ENCODE measurements at places on chromosomes 16 and 17.

DNA sequence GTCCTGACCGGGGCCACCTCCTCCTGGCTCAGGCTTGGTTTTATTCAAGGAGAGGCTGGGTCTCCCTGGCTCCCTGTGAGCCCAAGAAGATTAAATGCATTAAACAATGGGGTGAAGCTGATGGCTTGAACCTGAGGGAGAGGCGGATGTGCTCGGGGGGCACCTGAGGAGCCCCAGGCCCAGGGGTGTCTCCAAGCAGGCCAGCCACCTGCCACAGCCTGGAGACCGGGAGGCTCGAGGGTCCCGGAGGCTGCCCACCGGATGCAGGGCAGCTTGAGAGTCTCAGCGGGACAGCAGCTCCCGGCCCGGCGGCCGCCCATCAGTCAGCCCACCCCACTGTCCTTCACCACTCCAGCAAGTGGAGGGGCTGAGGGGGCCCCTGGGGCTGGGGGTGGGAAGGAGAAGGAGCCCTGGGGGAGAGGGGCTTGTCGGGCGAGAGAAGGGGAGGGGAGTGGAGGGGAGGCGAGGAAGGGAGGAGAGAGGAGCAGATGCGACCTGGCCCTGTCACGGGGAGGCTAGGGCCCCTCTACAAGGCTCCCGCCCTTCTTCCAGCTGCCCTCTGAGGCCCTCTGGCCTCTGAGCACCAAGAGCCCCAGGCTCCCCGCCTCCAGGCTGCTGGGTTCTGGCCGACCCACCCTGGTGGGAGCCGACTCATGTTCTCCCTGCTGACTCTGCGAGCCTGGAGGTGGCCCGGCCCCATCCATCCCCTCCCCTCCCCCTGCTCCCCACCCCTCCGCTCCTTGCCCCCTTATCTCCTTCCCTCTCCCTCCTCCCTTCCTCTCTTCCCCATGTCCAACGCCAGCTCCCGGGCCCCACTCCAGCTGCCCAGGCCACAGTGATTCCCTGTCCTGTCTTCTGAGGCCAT lies 13.2 kb downstream of the CD7 start:
- DNase-seq: no peak

DNA sequence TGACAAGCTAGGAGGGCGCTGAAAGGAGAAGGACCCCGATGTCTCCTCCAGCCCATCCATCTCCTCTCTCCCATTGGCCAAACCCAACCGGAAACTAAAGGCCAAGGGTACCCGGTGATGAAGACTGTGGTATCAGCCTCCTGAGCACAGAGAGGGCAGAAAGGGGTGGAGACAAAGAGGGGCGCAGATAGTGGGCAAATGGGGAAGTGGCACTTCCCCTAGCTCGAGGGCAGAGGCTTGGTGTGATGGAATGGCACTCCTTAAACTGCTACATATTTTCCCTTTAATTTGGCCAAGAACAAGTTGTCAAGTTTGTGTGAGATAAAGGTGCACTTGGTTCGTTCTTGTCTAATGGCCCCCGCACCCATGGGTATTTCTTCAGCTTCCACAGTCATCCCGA lies 27.8 kb downstream of the IL4R start:
- DNase-seq: no peak

DNA sequence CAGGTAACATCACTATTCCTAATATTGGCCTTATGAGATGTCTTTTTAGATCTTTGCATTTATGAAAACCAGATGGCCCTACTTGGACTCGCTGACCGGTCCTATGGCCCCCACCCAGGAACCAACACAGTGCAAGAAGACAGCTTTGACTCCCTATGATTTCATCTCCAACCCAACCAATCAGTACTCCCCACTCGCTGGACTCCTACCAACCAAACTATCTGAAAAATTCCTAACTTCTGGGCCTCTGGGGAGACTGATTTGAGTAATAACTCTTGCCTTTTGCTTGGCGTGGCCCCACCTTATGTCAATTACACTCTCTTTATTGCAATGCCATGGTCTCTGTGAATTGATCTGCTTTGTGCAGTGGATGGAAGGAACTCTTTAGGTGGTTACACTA lies 828.9 kb downstream of the CDH11 start:
- DNase-seq: no peak

DNA sequence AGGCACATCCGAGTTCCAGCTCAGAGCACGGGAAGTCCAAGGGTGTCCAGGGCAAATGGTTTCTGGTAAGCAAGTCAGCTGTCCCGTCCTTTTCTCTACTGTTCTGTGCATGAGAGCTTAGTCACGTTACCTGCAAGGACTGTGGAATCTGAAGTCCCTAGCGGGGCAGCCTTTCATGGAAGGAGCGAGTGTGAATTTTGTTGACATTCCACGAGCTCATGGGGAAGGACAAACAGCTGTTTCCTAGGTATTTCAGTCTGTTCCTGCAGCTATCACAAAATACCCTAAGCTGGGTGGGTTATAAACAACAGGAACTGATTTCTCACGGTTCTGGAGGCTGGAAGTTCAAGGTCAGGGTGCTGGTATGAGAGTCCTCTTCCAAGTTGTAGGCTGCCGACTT lies 109.2 kb downstream of the SDR42E1 start:
- no peak for DNase-seq

DNA sequence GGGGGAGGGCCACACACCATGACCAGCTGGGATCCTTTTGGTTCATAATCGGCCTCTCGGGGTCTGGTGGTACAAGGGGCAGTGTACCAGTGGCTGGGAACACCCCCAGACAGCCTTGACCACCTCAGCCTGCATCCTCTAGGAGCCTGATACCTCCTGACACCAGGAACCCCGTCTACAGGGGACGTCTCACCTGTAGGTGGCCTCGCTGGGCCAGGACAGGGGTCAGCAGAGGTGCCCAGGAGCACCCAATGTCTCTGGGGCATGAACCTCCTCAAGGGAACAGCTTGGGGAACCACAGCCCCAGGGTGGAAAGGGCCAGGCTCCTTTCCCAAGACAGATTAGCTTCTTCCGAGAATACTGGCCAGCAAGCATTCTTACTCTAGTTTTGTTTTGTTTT lies 2.5 kb upstream of the METRNL start:
- DNase-seq: no peak

DNA sequence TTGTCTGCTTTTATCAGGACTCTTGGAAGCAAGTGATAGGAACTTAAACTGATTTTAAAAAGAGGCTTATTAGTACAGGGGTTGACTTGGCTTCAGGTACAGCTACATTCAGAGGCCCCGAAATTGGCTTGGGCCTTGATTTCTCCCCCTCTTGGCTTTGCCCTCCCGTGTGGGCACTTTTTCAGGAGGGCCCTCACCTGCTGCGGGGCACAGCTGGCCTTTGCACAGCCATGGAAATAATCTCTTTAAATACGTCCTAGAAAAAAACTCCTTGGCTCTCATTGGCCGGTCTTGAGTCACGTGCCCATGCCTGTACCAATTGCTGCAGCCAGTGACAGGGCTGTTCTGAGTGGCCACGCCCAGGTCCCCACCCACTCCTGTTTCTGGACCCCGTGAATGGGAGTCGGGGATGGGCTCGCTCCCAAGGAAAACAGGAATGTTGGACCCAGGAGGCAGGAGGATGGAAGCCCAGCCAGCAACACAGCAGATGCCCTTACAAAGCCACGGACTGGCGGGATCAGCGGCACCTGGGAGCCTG lies 15.0 kb downstream of the CA5A start:
- no peak for DNase-seq

- DNase-seq: no peak
Observed at GRCh38 chr16:66948134-66948836, 12.8 kb upstream of the CES3 start.

GRCh38 chr16:66144641-66145040 lies 221.8 kb upstream of the CDH5 start:
- no peak for DNase-seq

- no peak for DNase-seq
Observed at GRCh38 chr16:49799172-49799571, 56.7 kb downstream of the ZNF423 start.

DNA sequence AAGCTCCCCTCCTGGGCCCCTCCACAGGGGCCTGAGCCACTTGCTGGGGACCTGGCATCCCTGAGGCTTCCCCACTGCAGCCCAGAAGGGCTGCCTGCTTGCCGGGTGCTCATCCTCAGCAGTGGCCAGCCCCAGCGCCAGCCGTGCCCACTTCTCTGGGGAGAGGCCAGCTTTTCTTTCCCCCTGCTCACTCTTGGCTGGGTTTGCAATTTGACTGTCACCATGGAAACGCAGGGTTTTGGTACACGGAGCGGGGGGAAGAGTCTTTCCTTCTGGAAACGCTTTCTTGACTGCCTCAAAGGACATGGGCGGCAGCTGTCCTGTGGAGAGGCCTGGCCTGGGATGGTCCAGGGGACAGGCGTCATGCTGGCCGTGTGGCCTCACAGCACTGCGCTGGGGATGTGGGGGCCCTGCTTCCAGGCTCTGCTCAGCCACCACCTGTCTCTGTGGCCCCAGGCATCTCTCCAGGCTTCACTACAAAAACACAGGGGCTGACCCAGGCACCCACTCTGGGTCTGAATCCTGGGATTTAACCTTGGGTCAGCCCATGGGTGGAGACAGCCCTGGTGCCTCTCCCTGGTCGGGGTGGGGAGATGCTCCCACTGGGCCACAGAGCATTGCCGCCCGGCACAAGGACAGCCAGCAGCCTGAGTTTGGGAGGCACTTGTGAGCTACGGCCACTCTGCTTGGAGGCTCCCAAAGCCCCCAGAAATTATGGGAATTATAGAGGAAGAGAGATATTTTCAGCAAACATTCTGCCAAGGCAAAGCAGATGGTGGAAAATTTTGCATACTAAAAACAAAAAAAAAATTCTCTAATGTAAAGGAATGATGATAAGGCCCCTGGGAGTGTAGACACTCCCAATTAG lies 45.9 kb upstream of the DOC2B start:
- DNase-seq: no peak

DNA sequence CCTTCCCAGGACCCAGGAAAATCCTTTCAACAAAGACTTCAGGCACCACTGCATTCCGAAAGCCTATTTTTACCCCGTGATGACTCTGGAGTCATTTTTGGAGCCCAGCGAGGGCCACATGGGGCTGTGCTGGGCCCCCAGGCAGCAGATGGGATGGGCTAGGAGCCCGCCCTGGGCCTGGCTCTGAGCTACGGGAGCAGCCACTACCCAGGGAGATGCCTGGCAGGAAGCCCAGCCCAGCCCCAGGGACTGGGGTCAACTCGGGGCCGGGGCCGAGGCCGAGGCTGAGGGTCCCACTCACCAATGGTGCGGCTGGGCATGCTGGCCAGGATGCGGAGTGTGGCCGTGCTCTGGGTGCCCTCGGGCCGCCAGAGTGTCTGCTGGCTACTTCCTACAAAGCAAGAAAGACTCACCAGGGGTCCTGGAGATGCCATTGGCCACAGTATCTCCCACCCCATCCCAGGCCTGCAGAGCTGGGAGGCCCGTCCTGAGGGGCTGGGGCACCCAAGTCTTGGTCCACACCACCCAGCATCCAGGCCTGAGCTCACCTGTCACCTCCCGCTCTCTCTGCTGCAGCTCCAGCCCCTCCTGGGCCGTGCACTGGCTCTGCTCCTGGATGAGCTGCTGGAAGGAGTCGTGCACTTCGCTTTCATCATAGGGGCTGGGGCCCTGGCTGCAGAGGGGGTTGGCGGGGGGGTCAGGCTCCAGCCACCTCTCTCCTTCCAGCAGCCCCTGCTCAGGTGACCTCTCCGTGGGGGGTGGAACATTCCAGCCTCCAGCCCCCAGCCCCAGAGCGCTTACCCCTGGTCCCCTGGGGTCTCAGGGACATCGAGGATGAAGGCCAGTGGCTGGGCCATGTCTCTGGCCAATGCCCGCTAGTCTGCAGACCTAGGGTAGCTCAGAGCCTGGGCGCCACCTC lies 2.3 kb downstream of the TMC6 start:
- no peak for DNase-seq

- DNase-seq: no peak
Observed at GRCh38 chr16:87045466-87046216, 271.6 kb downstream of the C16orf95 start.

GRCh38 chr17:7328840-7329373 lies at the start of gene NEURL4:
NEURL4 (minus strand) TSS chr17:7329335; CDS start chr17:7329312, 23 bp downstream.
- DNase-seq: no peak

DNA sequence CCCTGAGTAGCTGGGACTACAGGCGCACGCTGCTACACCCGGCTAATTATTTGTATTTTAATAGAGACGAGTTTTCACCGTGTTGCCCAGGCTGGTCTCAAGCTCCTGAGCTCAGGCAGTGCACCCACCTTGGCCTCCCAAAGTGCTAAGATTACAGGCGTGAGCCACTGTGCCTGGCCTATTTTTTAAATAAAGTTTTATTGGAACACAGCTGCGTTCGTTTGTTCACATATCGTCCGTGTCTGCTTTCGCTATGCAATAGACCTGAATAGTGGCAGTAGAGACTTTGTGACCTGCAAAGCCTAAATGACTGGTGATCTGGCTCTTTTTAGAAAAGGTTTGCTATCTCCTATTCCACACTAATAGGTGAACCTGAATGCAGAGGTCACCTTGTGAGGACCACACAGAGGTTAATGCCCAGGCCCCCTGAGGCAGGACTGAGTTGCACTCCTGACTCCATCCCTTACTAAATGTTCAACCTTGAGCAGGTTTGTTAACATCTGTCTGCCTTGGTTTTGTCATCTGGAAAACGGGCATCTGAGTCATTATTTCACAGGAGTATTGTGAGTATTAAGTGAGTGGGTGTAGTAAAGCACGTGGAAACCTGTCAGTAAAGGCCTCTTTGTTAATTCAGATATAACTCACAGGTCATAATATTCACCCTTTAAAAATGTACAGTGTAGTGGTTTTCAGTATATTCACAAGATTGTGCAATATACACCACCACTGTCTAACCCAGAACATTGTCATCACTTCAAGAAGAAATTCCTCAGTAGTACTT lies 157.5 kb upstream of the CACNG5 start:
- DNase-seq: no peak

DNA sequence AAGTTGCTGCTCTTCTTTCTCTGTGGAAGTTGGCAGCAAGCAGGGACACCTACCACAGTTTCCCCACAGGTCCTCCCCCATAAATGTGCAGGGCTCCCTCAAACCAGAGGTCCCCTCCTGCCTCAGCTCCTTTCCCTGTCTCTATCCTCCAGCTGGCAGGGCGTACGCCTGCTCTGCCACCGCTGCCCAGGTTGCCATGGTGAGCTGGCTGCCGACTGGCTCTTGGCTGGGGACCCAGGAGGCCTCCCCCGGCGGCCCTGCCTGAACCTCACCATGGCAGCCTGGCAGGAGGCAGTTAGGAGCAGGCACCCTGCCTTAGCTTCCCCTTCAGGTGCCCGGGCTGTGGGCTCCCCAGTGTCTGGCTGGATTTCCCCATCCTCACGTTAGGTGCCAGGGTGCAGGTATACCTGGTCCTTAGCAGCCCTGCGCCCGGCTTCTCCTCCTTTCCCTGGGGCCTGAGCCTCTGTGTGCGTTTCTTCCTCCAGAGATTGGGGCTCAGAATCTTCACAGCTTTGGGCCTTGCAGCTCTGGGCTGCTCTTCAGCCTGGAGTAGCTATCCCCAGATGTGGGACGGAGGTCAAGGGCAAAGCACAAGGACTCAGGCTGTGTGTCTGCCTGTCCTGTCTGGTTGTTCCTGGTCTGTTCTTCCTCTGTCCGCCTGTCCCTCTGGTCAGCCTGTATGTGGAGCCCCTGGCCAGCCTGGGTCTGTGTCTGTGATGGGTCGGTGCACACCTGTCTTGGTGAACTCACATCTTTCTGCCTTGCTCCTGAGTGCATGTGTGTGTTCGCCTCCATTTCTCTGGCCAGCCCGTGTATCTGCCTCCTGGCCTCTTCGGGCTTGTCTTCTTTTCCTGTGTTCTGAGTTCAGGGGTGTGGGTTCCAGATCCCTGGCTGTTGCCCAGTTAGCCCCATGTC lies 15.7 kb downstream of the GJD3 start:
- DNase-seq: no peak

- no peak for DNase-seq
Observed at GRCh38 chr16:47424846-47425245, 36.0 kb downstream of the ITFG1 start.
